ENCODE measurements at places on chromosomes 4 and X. TPM values are rescaled to one million over a fixed set of nuclear protein-coding genes. Genes with fewer than 3 reads are reported as not detected.

GPR34 gene
- total RNA-seq, result not detected

PALLD gene
- 202 TPM for total RNA-seq

CLTRN gene
- total RNA-seq, result 0.32 TPM

DOCK11 gene
- 6.2 TPM for total RNA-seq

SLC6A14 gene
- total RNA-seq, result 0.20 TPM

CFAP299 gene
- not detected for total RNA-seq
